ENCODE measurements at places on chromosomes 7 and 10.

DNA sequence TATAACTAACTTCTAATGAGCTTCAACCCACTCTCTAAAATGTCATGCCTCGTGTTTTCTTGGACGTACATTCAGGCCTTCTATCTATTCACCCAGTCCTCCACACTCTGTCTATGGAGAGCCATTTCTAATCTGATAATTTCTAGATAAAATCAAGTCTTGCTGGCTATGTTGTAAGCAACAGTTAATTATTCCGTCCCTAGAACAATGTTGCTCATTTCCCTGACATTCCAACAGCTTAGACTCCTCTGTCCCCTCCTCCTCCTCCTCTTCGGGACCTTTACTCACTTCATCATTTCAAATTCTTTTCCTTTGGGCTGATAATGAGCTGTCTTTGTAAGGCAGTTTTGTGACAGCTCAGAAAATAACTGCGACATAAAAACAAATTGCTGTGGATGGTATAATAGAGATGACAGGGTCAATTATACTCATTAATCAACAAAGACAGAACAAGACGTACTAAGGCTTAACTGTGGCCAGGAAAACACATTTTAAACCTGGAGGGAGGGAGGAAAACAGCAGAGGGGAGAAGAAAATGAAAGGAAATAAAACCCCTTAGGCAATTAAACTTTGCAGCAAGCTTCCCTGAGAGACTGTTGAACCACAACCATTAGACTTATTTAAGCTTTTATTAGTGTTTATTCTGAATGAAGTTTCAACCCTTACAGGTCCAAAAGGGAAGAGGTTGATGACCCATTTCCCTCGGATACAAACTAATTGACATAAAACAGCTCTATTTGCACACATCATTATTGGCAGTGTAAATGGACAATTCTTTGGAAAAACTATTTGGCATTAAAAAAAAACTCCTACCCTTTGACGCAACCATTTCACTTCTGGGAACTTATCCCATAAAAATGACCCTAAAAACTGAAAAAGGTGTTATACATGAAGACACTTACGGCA, 179.1 kb downstream of the SFMBT2 start:
- no peak for DNase-seq

DNA sequence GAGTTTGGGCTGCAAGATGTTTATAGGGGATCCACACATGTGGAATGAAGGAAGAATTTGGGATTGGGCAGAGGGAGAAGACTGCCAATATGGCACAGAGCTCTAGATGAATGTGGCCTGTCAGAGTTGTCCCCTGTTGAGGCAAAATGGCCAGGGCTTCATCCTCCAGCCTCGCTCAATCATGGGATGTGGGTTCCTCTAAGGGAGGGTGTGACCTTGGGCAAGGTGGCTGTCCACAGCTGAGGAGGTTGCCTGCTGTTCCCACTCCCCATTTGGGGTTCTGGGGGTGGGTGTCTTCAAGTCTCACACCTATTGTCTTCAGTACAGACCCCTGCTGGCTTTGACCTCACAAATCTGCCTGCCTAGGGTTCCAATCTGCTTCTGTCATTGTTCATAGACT, 121.6 kb upstream of the FAM204A start:
- DNase-seq: no peak

GRCh38 chr10:6071181-6072175, 9.3 kb upstream of the IL2RA start:
- DNase-seq: no peak

DNA sequence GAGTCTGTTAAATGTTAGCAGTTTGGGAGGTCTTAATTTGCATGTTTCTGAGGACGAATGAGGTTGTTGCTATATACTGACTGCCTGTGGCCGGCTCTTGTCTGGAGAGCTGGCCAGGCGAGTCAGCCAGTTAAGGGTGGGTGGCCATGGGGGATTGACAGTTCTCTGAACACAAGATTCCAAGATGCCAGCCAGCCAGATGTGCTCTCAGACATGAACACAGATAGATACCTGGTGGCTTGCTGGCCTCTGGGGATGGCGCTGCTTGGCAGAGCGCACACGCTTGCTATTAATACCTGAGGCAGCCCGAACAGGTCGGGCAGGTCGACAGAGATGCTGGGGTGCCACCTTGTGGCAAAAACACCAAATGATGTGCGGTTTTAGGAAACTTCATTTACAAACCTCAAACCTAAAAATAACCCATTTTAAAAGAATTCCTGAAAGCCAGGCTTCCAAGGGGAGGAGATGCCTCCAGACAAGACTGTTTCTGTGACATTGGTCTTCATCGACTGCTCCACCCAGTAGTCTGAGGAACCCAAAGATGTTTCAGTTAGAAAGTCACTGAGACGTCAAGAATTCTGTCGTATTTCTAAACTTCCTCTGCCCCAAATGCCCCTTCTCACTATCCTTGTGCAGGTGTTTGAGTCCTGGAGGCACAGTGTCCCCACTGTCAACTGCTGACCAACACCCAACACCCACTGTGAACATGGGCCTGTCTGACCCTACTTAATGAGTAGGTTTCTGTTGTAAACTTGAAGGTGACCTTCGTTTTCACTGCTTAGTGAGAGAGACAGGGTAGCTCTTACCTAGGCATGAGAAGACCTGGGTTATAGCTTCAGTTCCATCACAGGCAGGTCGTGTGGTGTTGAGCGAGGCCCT, 123.4 kb downstream of the NT5C2 start:
- no peak for DNase-seq

DNA sequence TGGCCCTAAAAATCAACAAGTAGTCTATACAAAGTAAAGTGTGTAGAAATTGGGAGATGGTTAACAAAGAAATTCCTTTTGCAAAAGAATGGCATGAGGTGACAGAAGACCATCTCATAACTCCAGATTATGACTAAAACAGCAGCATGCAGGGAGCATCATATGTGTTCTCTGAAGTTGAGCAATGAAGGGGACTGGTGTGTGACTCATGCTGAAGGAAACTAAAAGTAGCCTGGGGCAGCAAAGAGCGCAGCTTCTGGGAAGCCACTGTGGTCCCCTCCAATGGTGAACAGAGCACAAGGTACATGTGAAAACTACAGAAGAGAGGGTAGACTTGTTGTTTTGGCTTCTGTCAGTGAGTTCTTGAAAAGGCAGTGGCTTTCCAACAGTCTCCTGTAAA, 133.4 kb downstream of the MACC1 start:
- DNase-seq: peak; percentile 55

DNA sequence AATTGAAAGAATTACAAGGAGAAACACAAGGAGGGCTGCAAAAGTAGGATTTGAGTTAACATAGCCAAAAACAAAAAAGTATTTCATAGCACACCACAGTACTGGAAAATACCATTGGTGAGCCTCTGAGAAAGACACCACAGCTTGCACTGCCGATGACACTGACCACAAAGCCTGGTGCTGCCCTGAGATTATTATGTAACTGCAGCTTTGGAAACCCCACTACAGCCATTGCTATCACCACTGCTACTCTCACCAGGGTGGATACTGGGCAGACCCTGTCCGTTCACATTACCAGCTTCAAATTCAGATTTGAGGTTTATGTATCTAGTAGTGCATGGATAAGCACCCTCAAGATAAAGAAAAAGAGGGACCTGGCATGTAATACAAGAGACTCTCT, 1246.7 kb upstream of the SORCS1 start:
- DNase-seq: no peak

- DNase-seq: no peak
Observed at GRCh38 chr10:100174699-100175677, 10.8 kb downstream of the ERLIN1 start.

- no peak for DNase-seq
Observed at GRCh38 chr7:106038916-106039315, 73.2 kb downstream of the SYPL1 start.

DNA sequence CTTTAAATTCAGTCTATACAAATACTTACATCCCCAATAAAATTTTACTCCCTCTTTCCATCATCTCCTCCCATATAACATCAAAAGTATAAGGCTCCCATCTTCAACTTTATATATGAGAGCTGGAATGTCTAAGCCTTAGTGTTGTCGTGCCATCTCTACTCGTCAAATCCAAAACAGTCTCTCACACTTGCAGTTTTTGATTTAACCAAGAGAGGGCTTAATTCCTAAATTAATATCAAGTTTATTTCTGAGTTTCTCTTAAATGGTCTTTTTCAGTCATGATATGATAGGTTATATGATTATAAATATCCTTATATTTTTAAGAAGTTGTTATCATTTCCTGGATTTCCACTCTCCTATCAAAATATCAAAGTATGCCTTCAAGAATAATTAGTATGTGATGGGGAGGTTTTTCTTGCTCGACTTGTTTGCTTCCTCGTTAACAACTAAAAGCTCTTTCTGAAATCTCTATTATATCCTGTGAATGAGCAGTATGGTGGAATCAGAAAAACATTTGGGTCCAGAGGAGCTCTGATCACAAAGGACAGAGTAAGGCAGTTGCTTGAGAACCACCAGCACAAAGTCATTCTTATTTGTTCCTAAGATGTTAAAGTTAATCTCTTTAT, 12.5 kb upstream of the LIPK start:
- DNase-seq: no peak

- DNase-seq: no peak
Observed at GRCh38 chr7:139972029-139972428, 90.7 kb downstream of the PARP12 start.

- DNase-seq: no peak
Observed at GRCh38 chr10:129631006-129631405, 164.0 kb downstream of the MGMT start.

DNA sequence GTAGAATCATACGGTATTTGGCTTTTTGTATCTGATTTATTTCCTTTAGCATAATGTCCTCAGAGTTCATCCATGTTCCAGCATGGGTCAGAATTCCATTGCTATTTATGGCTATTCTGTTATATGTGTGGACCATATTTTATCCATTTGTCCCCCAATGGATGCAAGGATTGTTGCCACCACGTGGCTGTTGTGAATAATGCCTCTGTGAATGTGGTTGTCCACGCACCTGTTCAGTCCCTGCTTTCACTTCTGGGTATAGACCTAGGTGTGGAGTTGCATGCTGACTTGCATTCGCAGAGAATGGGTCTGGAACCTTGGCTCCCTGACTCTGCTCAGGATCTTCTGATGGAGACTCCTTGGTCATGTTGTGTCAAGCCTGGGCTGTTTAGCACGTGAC, 199.9 kb downstream of the CAMK1D start:
- DNase-seq: no peak

GRCh38 chr7:21023841-21024484, 237.3 kb upstream of the SP8 start:
- no peak for DNase-seq

GRCh38 chr7:21469894-21470293, 42.0 kb downstream of the SP4 start:
- DNase-seq: no peak

DNA sequence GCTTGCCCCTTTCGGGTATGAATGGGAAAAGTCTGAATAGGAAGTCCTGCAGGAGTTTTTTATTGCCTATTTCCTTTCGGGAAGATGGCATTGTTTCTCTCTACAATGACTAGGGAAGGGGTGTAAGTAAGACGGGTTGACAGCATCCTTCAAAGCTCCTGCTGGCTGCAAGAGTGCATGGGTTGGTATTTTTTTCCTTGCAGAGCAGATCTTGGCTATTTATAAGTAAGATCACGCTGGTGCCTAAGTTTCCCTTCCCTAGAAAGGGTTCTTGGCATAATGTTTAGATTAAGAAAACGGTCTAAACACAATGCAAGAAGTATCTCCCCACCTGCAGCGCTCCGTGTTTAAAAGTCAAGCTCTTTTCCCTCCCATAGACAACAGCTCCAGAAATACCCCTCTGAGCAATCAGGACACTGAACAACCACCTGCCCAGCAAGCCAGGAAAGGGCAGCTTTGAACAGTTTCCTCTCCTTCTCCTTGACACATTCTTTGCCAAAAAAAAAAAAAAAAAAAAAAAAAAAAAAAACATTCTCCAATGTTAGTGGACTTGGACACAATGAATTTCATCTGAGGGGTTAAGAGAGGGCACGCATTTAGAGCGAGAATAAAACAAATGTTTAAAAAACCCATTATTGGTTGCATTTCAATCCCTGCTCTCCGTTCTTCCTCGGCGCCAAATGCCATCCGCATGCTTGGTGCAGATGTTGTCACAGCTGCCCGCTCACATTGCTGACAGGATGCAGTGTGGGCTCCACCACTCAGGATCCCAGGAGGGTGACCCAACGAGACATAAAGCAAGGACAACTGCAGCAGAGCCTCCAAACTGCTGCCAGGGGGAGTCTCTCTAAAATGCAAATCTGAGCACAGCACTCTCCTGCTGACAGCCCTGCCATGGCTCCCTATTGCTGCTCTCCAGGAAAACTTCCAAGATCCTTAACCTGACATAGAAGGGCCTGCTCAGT, 427.4 kb upstream of the MGMT start:
- DNase-seq: no peak

GRCh38 chr10:98748298-98748697, 301.6 kb upstream of the HPS1 start:
- DNase-seq: no peak

DNA sequence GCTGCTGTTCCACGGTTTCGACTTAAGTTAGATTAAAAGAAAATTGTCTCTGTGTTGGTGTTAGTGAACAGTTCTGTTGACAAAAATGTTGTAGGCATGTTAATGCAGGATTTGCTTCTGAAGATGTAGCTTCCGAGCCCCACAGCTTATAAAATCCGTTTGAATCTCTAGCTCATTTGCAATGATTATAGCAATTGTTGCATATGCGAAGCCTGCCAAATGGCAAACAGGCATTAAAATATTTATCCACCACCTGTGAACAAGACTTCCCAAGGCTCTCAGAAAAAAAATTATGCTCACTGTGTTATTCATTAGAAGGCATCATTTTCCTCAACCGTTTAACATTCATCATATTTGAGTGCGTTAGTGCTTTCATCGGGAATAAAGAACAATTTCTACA, 14.3 kb downstream of the CFAP58 start:
- DNase-seq: no peak

GRCh38 chr7:42250411-42250810, 13.4 kb upstream of the GLI3 start:
- DNase-seq: no peak

DNA sequence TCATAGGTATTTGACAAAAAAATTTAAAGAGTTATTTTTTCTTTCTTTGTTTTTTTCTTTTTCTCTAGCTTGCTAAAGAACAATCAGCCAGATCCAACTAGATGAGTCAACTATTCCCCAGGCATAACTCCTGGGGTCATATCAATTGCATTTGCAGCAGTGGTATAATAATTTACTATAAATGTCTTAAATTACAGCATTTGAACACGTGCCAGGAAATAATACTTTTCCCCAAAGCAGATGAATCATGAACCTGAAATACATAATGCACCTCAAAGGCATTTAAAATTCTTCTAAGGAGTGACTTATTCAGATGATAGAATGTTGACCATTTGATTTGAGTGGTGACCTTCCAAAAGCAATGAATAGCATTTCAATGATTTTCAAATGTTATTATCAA, 190.1 kb downstream of the LRRTM3 start:
- no peak for DNase-seq

GRCh38 chr10:77553311-77553710, 84.3 kb downstream of the KCNMA1 start:
- DNase-seq: no peak
